ENCODE measurements at places on chromosomes 3 and 15. TPM values are rescaled to one million over a fixed set of nuclear protein-coding genes. Genes with fewer than 3 reads are reported as not detected.

The NUDT16 gene
- 17.6 TPM for total RNA-seq

The TNFAIP8L3 gene
- total RNA-seq, result 11.6 TPM

The GP5 gene
- total RNA-seq, result not detected

The STAB1 gene
- total RNA-seq, result 92.0 TPM

The VIPR1 gene
- total RNA-seq, result 9.6 TPM

- no peaks in the 10 kb centered on the region for H3K36me3 ChIP-seq
- no peaks in the 10 kb centered on the region for H3K4me1 ChIP-seq
- peak; percentile 35 for DNase-seq
- H3K27me3 ChIP-seq, result no peaks in the 10 kb centered on the region
- no peak overlapping the region for H3K4me3 ChIP-seq
- no peak overlapping the region for H3K27ac ChIP-seq
These were observed 227.3 kb downstream of the SNRPN start for GRCh38 chr15:25182098-25182478.

DNA sequence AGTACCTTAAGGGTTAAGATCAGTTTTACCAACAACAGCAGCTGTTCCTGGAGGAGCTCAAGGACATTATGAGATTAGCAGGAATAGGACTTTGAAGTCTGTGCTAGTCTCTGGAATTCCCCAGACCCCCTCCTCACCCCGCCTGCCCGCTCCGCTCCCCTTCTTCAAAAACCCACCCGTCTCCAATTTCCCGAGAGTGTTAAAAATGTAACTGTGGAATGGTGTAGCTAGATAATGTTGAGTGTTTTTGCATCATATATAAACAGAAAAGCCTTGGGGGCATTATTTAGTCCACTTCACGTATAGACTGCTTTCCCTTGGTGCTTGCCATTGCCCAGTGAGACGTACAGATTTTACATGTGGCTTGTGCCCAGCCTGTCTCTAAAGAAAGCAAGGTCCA lies 65.0 kb upstream of the SEMA6D start:
- H3K4me3 ChIP-seq, result no peak overlapping the region
- H3K27ac ChIP-seq, result no peak overlapping the region
- H3K4me1 ChIP-seq, result no peaks in the 10 kb centered on the region
- DNase-seq, result no peak
- no peaks in the 10 kb centered on the region for H3K27me3 ChIP-seq
- no peaks in the 10 kb centered on the region for H3K36me3 ChIP-seq

- H3K27me3 ChIP-seq, result no peaks in the 10 kb centered on the region
- H3K4me3 ChIP-seq, result no peak overlapping the region
- no peak for DNase-seq
- H3K36me3 ChIP-seq, result no peaks in the 10 kb centered on the region
These were observed 75.0 kb downstream of the PIAS1 start for GRCh38 chr15:68129072-68129471.

DNA sequence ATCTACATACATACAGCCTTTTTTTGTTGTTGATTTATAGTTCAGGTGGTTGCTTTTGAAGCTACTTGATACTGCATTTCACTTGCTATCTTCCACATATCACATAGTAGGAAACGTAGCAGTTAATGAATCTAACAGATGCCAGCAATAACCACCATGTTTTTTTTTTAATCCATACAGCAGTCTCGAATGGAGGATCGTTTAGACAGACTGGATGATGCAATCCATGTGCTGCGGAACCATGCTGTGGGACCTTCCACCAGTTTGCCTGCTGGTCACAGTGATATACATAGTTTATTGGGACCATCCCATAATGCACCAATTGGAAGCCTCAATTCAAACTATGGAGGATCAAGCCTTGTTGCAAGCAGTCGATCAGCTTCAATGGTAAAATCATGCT lies 123.2 kb upstream of the CGNL1 start:
- H3K27me3 ChIP-seq, result no peaks in the 10 kb centered on the region
- no peaks in the 10 kb centered on the region for H3K36me3 ChIP-seq
- no peaks in the 10 kb centered on the region for H3K4me1 ChIP-seq
- H3K27ac ChIP-seq, result no peak overlapping the region
- H3K4me3 ChIP-seq, result no peak overlapping the region

DNA sequence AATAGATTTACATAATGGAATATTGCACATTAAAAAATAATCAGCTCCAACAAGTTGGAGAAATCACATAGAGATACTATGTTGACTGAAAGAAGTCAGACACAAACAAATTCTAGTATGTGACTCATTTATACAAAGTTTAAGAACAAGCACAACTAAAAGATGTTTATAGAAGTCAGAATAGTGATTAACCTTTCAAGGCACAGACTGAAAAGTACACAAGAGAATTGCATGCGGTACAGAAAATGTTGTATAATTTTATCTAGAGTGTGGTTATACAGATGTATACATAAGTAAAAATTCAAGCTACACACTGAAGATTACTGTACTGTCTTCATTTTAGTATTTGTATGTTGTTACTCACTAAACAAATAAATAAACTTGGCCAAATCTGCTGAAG lies 19.3 kb upstream of the ATOSA start:
- H3K36me3 ChIP-seq, result no peaks in the 10 kb centered on the region
- H3K27ac ChIP-seq, result no peak overlapping the region

- H3K4me1 ChIP-seq, result peaks cover 29% of the 10 kb centered on the region
- no peaks in the 10 kb centered on the region for H3K36me3 ChIP-seq
- peak; percentile 81 for DNase-seq
- no peak overlapping the region for H3K4me3 ChIP-seq
- H3K27ac ChIP-seq, result peak overlapping the region; percentile 85
These were observed 33.1 kb downstream of the MRAS start for GRCh38 chr3:138381413-138381901.

- H3K27ac ChIP-seq, result no peak overlapping the region
- no peak for DNase-seq
- H3K36me3 ChIP-seq, result no peaks in the 10 kb centered on the region
- H3K27me3 ChIP-seq, result no peaks in the 10 kb centered on the region
- H3K4me1 ChIP-seq, result no peaks in the 10 kb centered on the region
These were observed 21.7 kb upstream of the KY start for GRCh38 chr3:134672571-134672970.

DNA sequence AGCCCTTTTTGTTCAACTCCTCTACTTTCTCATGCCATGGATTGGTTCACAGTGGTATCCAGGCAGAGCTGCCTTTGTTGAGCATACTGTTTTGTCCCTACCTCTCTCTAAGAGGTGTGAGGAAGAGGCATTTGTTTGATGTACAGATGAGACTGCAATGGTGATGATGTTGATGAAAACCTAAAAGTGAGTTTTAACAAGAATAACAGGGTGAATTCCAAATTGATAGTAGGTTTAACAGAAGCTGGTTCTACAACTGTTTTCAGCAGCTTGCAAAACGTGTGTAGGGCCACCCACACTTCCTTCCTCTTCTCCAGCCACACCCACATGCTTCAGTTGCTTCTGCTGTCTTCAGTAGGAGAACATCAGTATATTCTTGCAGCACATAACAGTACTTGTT lies 10.2 kb downstream of the SNRK start:
- H3K27me3 ChIP-seq, result no peaks in the 10 kb centered on the region
- H3K4me3 ChIP-seq, result no peak overlapping the region
- H3K4me1 ChIP-seq, result peaks cover 91% of the 10 kb centered on the region
- H3K36me3 ChIP-seq, result no peaks in the 10 kb centered on the region
- no peak overlapping the region for H3K27ac ChIP-seq
- DNase-seq, result no peak

DNA sequence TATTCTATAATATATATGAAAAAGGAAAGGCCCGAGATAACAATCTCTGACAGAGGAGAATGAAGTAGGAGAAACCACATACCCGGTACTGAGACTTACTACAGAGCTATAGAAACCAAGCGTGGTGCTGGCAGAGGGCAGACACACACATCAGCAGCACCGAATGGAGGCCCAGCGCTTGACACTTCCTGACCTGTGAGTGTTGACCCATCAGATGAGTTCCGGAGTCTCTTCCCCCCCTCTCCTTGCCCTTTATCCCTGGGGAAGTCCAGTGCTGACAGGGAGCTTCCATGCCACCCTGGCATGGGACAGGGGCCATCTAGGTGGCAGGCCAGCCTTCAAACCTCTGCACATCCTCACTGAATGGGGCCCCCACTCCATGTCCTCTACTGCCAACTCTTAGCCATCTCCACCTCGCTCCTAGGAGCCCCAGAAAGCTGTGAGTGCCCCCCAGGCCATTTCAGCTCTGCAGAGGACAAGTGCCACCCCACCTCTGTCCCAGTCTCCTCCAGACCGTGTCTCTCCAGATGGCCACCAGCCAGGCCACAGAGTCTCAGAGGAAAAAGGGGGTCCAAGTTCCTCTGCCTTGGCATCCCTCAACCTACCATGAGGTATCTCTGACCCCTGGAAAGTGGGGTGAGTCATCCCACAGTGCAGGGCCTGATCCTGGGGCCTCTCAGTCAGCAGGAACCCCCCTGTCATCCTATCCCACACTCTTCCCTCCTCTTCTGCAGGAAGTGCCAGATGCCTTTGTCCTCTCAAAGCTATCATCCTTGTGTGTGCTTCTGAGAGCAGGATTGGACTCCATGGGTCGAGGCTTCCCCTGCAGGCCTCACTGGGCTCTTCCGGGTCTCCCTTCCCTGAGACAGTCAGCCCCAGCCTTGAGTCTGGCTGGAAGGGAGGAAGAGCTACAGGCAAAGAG lies 116.5 kb upstream of the ALDH1A3 start:
- no peak overlapping the region for H3K27ac ChIP-seq
- no peaks in the 10 kb centered on the region for H3K36me3 ChIP-seq
- no peaks in the 10 kb centered on the region for H3K27me3 ChIP-seq
- no peak for DNase-seq

DNA sequence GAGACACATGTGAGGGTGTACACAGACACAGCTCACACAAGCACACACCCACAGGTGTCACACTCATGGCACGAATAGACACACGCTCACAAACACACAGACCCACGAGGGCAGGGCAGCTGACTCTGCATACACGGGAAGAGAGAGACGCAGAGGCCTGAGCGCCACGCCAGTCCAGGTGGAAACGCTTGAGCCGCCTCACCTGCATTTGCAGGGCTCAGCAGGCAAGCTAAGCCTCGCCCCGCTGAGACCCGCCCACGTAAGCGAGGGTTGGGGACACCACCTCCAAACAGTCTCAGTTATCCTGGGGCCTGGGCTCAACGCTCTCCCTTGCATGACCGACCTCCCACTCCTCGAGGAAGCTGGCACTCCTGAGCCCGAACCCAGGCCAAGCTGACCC lies 73.2 kb downstream of the TLE3 start:
- H3K36me3 ChIP-seq, result no peaks in the 10 kb centered on the region
- H3K4me1 ChIP-seq, result peaks cover 38% of the 10 kb centered on the region
- no peaks in the 10 kb centered on the region for H3K27me3 ChIP-seq

- DNase-seq, result no peak
- H3K27me3 ChIP-seq, result no peaks in the 10 kb centered on the region
- H3K4me3 ChIP-seq, result no peak overlapping the region
- no peaks in the 10 kb centered on the region for H3K36me3 ChIP-seq
- no peak overlapping the region for H3K27ac ChIP-seq
- no peaks in the 10 kb centered on the region for H3K4me1 ChIP-seq
These were observed 140.6 kb upstream of the TMCO5A start for GRCh38 chr15:37793851-37794250.

- no peak overlapping the region for H3K4me3 ChIP-seq
- H3K27ac ChIP-seq, result peak overlapping the region; percentile 31
- H3K27me3 ChIP-seq, result no peaks in the 10 kb centered on the region
- no peaks in the 10 kb centered on the region for H3K36me3 ChIP-seq
- peaks cover 13% of the 10 kb centered on the region for H3K4me1 ChIP-seq
These were observed 73.2 kb upstream of the HEG1 start for GRCh38 chr3:125128861-125129501.

GRCh38 chr3:134085034-134085775 lies 55.5 kb upstream of the SLCO2A1 start:
- H3K4me1 ChIP-seq, result no peaks in the 10 kb centered on the region
- H3K27ac ChIP-seq, result no peak overlapping the region
- no peaks in the 10 kb centered on the region for H3K27me3 ChIP-seq

GRCh38 chr3:159451482-159451881 lies 537.2 kb upstream of the IL12A start:
- DNase-seq, result no peak
- H3K36me3 ChIP-seq, result no peaks in the 10 kb centered on the region
- H3K4me1 ChIP-seq, result no peaks in the 10 kb centered on the region
- H3K27ac ChIP-seq, result no peak overlapping the region
- no peaks in the 10 kb centered on the region for H3K27me3 ChIP-seq

DNA sequence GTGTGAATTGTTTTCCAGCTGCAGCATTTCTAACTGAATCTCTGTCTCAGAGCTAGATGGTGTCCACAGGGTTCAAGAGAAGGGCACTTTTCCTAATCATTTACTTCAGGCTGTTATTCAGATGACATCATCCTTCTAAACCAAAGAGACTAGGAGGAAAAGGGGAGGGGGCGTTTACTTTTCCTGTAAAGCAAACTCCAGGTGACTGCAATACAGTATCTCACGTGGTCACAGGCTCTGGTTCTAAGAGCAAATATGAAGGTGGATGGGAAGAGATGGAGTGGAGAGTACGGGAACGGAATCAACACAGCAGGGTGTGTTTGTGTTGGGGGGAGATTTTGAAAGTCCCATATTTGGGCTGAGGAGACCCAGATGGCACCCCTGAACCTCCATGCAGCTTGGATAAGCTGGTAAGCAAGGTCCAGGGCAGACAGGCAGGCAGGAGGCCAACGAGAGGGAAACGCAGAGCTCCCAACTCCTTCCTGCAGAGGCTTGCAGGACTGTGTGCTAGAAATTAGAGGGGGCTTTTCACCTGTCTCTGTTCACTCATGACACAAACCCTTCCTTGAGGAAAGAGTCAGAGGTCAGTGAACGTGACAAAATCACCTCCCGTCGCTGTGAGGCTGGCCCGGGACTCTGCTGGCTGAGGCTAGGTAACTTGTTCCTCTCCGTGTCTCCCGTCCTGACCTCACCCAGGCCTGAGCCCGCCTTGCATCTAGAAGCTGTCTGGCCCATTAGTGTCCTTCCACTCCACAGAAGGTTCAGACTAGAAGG lies 151.2 kb downstream of the OPA1 start:
- no peaks in the 10 kb centered on the region for H3K27me3 ChIP-seq
- H3K4me3 ChIP-seq, result no peak overlapping the region
- DNase-seq, result no peak
- H3K27ac ChIP-seq, result no peak overlapping the region
- no peaks in the 10 kb centered on the region for H3K4me1 ChIP-seq
- no peaks in the 10 kb centered on the region for H3K36me3 ChIP-seq

All from sigmoid colon (tissue), 7 donors.